Pericardium fibroblast (primary cell): ENCODE measurements at places on chromosomes 2 and 18. TPM values are rescaled to one million over a fixed set of nuclear protein-coding genes. Genes with fewer than 3 reads are reported as not detected.

Gene HOXD3
- 0.09 and 0.82 TPM in 2 replicates for total RNA-seq

Gene SLC16A14
- under 0.01 and 0.23 TPM in 2 replicates for total RNA-seq

Gene RUFY4
- not detected in 2 replicates for total RNA-seq

Gene SLC39A6
- total RNA-seq: 45.1 and 47.8 TPM in 2 replicates

Gene TEX44
- total RNA-seq: not detected in 2 replicates

Gene FASTKD2
- total RNA-seq: 12.0 and 17.2 TPM in 2 replicates

Gene NMUR1
- under 0.01 TPM in 1 of 2 replicates, not detected in the other for total RNA-seq

Gene GPR35
- total RNA-seq: 0.60 and 0.82 TPM in 2 replicates

Gene KCNE4
- 14.1 and 21.5 TPM in 2 replicates for total RNA-seq

Gene MC5R
- total RNA-seq: not detected in 2 replicates

Gene PTPRN
- 4.6 and 6.0 TPM in 2 replicates for total RNA-seq

Gene ZCCHC2
- total RNA-seq: 4.7 and 7.9 TPM in 2 replicates

Gene CD8B2
- total RNA-seq: not detected in 2 replicates

Gene UGT1A10
- not detected in 2 replicates for total RNA-seq

Gene NEU2
- total RNA-seq: not detected in 2 replicates

Gene CACNB4
- total RNA-seq: 0.93 and 2.0 TPM in 2 replicates

Gene PASK
- total RNA-seq: 1.5 and 3.2 TPM in 2 replicates

Gene CCDC148
- total RNA-seq: 0.09 and 0.23 TPM in 2 replicates

Gene TM4SF20
- not detected in 2 replicates for total RNA-seq

Gene TMEM182
- total RNA-seq: 0.82 and 3.6 TPM in 2 replicates

Gene MEIS1
- total RNA-seq: 21.9 and 37.7 TPM in 2 replicates

Gene CDKL4
- 0.58 TPM in 1 of 2 replicates, not detected in the other for total RNA-seq

Gene EVX2
- 0.09 TPM in 1 of 2 replicates, not detected in the other for total RNA-seq

Gene UBXN4
- total RNA-seq: 37.7 and 40.1 TPM in 2 replicates

Gene GKN2
- not detected in 2 replicates for total RNA-seq

Gene TMEM200C
- total RNA-seq: 1.2 TPM in 1 of 2 replicates, not detected in the other

Gene DSG2
- total RNA-seq: 1.4 and 10.0 TPM in 2 replicates

Gene FAP
- 62.3 and 69.7 TPM in 2 replicates for total RNA-seq

Gene CXCR2
- not detected in 2 replicates for total RNA-seq

Gene FN1
- total RNA-seq: 18,046 and 18,337 TPM in 2 replicates

Gene ABHD1
- total RNA-seq: not detected in 2 replicates

Gene DSG1
- not detected in 2 replicates for total RNA-seq

Gene CHST10
- 5.7 and 7.8 TPM in 2 replicates for total RNA-seq

Gene SCG2
- 0.47 TPM in 1 of 2 replicates, not detected in the other for total RNA-seq

Gene INHA
- 1.1 TPM in 1 of 2 replicates, not detected in the other for total RNA-seq

Gene OTOS
- total RNA-seq: not detected in 2 replicates

Gene KIF5C
- 0.34 TPM in 1 of 2 replicates, not detected in the other for total RNA-seq

Gene SP9
- total RNA-seq: not detected in 2 replicates

Gene STARD6
- total RNA-seq: not detected in 2 replicates

Gene ANKRD30BL
- not detected in 2 replicates for total RNA-seq

Gene DCC
- total RNA-seq: under 0.01 TPM in 1 of 2 replicates, not detected in the other

Gene MATN3
- total RNA-seq: 2.1 and 2.9 TPM in 2 replicates

Gene UGT1A5
- not detected in 2 replicates for total RNA-seq

Gene MYCN
- not detected in 2 replicates for total RNA-seq

Gene CD302
- 18.7 and 31.6 TPM in 2 replicates for total RNA-seq

Gene SP140
- not detected in 2 replicates for total RNA-seq

Gene KLHL41
- 0.12 and 4.6 TPM in 2 replicates for total RNA-seq

Gene MERTK
- 0.68 and 2.0 TPM in 2 replicates for total RNA-seq

Gene LRRC30
- total RNA-seq: not detected in 2 replicates

Gene TNFRSF11A
- 0.23 and 0.34 TPM in 2 replicates for total RNA-seq

Gene GREB1
- total RNA-seq: 0.23 and 0.43 TPM in 2 replicates

Gene ALPG
- not detected in 2 replicates for total RNA-seq

Gene LINC00305
- total RNA-seq: not detected in 2 replicates

Gene CCNYL1
- total RNA-seq: 8.0 and 28.8 TPM in 2 replicates

Gene AGXT
- total RNA-seq: not detected in 2 replicates

Gene RND3
- 15.2 and 59.7 TPM in 2 replicates for total RNA-seq

Gene SNTG2
- not detected in 2 replicates for total RNA-seq
